Activated naive CD4-positive, alpha-beta T cell treated with anti-CD3 and anti-CD28 coated beads for 36 hours (primary cell): ENCODE measurements at places on chromosomes 7 and 10. TPM values are rescaled to one million over a fixed set of nuclear protein-coding genes. Genes with fewer than 3 reads are reported as not detected.
A peak's percentile ranks its signal among the peaks of the same experiment; 100 is the strongest.

Gene CALHM3
- total RNA-seq, result not detected

Gene HOXA4
- total RNA-seq, result not detected

Gene MYO1G
- 406 TPM for total RNA-seq

Gene MUC12
- total RNA-seq, result not detected

Gene SRRM3
- total RNA-seq, result not detected

DNA sequence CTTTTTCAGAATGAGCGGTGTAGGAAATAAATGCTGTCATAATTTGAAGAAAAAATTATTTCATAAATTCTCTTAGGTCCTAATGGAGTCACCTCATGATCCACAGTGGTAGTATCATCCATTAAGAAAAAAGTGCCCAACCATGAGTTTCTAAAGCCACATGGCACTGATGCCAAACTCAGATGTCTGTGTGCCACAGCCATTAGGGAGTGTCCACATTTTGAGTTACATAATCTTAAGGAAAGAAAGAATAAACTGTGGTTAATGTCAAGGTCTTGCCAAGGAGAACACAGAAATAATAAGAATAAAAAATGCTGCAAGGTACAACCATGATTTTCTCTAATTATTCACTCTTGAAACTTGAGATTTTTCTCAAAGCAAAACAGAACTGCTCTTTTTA lies 1101.8 kb downstream of the SORCS3 start:
- H3K27ac ChIP-seq, result no peak overlapping the region
- DNase-seq, result no peak
- H3K27me3 ChIP-seq, result no peaks in the 10 kb centered on the region
- H3K4me3 ChIP-seq, result no peak overlapping the region
- no peaks in the 10 kb centered on the region for H3K4me1 ChIP-seq

DNA sequence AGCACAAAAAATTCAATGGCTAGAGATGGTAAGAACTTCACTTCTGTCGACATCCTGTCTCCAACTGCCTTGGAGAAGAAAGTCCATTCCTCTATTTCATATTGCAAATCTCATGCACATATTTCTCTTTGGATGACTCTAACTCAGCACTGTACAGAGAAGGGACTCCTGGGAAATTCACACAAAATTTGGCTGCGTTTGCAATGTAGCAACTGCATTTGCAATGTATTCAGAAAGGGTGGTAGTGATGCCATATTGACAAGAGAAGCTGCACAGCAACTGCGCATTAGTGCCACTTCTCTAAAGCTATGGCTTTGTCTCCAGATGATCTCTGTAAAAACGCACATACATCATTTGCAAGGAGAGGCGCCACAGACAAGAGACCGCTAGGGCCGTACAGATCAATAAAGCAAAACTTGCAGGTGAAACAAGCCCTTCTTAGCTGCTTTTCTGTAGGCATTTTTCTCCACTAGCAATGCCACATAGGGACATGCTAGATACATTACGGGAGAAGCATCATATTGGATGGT lies 389.5 kb downstream of the TCERG1L start:
- H3K4me1 ChIP-seq, result no peaks in the 10 kb centered on the region
- H3K36me3 ChIP-seq, result no peaks in the 10 kb centered on the region
- no peaks in the 10 kb centered on the region for H3K27me3 ChIP-seq
- DNase-seq, result no peak
- no peak overlapping the region for H3K27ac ChIP-seq

DNA sequence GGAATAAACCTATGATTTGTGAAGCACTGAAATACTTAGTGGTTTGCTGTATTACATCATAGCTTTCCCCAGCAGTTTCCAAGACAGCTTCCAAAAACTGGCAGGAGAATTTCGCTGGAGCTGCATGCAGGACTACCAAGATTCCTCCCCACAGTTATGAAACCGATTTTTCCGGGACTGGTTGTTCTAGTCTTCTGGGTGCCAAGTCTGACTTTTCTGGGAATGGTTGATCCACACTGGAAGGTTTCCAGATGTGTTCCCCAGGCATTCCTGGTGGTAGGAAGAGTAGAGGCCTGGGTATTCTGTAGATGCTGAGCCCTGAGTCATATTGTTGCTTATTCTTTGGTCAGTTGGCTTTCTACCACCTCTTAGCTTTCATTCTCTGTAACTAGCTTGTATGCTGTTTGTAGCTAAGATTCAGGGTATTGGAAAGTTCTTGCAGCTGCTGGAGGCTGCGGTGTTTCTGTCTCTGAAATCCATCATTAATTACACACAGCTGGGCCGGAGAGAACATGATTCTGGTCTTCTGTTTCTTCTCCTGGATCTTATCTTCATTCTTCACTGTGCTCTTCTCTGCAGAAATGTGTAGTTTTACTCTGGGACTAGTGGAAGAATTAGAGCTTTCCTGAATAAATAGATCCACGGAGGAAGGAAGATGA lies 6.3 kb downstream of the ABCC2 start:
- no peak for DNase-seq
- peaks cover 2% of the 10 kb centered on the region for H3K36me3 ChIP-seq
- no peaks in the 10 kb centered on the region for H3K4me1 ChIP-seq
- no peak overlapping the region for H3K27ac ChIP-seq

GRCh38 chr10:15787426-15787825 lies 67.7 kb upstream of the ITGA8 start:
- no peak for DNase-seq
- peaks cover 52% of the 10 kb centered on the region for H3K36me3 ChIP-seq
- no peaks in the 10 kb centered on the region for H3K4me1 ChIP-seq
- H3K27me3 ChIP-seq, result no peaks in the 10 kb centered on the region
- H3K4me3 ChIP-seq, result no peak overlapping the region
- no peak overlapping the region for H3K27ac ChIP-seq

DNA sequence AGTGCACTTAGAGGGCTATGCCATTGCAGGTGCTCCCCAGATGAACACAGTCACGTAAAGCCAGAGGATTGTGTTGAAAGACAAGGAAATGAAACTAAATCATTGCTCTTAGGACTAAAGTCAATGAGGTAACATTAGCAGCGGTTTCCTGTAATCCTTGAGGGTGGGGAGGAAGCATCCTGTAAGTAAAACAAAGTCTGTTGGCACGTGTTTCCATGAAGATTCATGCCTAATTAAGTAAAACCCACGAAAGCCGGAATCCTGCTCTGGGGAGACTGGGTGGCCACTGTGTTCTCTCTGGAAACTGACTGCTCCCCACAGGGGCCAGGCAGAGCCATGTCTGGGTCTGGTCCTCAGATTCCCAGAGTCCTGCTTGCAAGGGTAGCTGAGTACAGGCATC lies 18.3 kb downstream of the STEAP1B start:
- H3K4me3 ChIP-seq, result no peak overlapping the region
- H3K4me1 ChIP-seq, result peaks cover 7% of the 10 kb centered on the region
- no peaks in the 10 kb centered on the region for H3K36me3 ChIP-seq

DNA sequence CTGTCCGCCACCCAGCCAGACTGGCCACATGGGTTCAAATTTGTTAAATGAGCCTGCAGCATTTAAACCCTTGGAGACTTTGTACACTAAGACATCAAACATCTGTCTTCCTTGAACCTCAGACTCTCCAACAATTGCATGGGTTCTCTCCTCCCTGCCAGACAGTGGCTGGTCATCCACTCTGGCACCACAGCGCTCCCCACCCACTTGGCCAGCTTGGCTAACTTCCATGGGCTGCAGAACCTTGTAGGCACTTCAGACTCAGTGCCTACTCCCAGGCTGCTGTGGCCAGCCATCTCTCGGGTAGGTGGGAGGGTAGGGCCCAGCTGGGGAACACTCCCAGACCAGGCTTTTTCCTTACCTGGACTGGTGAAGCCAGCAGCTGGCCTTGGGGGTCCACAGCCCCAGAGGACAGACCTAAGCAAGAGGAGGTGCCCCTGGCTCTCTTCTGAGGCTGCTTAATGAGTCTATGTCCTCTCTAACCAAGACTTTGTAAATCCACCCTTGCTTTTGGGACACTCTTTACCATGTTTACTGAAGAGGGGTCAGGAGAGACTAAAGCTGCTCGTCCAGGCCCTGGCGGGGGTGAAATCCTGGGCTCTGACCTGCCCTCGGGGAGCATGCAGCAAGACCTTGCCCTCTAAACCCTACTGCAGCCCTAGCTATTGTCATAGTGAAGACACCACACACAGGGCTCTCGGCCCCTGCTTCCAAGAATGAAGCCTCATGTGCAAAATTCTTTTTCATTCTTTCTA lies 82.7 kb downstream of the ARHGAP22 start:
- H3K4me3 ChIP-seq, result no peak overlapping the region
- H3K27me3 ChIP-seq, result peaks cover 46% of the 10 kb centered on the region

DNA sequence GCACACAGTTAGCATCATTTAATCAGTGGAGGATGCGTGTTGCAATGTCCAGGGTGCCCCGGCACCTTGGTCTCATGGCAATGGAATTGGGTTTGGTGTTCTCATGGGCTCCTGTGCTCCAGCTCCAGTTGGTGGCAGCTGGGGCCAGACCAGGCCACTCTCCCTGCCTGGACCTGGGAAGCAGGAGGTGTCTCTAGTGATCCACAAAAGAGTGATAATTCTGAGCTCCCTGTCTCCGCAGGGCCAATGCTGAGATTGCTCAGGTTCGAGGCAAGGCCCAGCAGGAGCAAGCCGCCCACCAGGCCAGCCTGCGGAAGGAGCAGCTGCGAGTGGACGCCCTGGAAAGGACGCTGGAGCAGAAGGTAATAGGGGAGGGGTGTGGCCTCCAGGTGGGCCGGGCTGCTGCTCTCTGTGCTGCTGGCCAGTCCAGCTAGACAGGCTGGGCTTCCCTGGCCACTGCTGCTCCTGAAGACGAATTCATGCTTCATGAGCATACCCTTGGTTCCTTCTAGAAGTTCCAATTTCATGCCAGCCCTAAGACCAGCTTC lies 21.7 kb upstream of the BTBD16 start:
- H3K36me3 ChIP-seq, result no peaks in the 10 kb centered on the region
- no peak for DNase-seq
- H3K4me1 ChIP-seq, result no peaks in the 10 kb centered on the region
- no peak overlapping the region for H3K4me3 ChIP-seq

DNA sequence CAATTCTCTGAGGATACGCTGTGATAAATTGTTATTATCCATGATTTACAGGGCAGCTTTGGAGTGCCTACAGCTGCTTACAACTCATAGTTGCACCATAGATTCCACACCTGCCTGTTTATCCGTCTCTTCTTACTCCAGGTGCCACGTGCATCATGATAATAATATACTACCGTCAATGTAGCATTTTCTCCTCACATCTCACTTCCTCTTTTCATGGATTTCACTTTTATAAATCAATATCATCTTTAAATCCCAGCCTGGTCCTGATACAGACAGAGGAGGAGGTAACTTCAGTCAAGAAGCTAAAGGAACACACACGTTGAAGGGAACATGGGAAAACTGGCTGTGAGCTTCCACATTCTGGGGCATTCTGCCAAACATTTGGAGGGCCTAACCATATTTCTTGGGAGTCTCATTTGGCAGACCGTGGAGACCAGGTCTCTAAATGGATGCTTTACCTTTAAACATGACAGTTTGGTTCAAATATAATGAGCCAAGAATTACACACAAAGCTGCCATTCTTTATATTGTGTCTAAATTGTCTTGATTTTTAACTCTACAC lies 2.4 kb downstream of the CH25H start:
- peaks cover 7% of the 10 kb centered on the region for H3K4me1 ChIP-seq
- peaks cover 25% of the 10 kb centered on the region for H3K27me3 ChIP-seq
- H3K4me3 ChIP-seq, result no peak overlapping the region
- no peaks in the 10 kb centered on the region for H3K36me3 ChIP-seq
- no peak for DNase-seq

DNA sequence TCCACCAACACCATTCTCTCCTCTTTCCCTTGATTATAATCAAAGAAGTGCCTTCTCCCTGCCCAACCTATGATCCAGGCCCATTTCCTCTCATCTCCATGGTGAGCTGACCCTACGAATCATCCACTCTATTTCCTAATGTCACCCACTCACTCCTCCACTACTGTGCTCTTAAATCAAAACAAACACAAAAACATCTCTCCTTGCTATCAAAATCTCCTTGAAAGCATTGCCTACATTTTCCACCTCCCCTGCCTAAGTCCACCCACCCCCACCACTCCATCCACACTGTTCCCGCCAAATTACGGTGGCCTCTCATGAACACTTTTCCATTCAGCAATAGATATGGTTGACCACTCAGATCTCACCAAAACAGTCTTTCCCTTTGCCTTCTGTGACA lies 5.3 kb downstream of the DYDC1 start:
- DNase-seq, result no peak
- no peaks in the 10 kb centered on the region for H3K36me3 ChIP-seq
- H3K27ac ChIP-seq, result no peak overlapping the region
- H3K4me1 ChIP-seq, result no peaks in the 10 kb centered on the region
- H3K27me3 ChIP-seq, result peaks cover 25% of the 10 kb centered on the region

DNA sequence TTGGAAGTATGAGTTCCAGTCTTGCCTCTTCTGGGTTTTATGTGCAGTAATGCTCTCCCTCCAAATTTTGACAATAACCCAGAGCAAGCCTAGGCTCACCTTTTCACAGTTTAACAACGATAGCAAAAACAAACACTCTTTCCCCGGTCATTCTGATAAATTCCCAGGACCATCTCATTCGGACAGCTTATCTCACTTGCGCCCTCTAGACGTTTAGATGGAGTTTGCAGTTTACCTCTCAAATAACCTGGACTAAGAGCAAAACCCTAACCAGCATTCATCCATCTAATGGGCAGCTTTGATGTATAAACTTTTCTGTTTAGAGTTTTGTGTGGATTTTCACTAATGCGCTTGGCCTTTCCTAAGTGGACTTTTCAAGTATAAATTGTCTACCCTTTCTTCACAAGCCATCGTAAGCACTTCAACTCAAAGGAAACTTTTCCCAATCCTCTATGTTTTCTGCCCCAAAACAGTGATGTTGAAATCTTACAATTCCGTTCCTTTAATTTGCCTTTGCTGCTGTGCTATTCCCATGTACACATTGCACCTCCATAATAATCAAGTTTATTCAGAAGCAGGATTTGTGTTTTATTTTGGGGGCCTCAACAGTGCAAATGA lies 114.9 kb downstream of the HDAC9 start:
- H3K27me3 ChIP-seq, result no peaks in the 10 kb centered on the region
- no peak overlapping the region for H3K27ac ChIP-seq
- DNase-seq, result no peak
- H3K4me3 ChIP-seq, result no peak overlapping the region
- H3K36me3 ChIP-seq, result no peaks in the 10 kb centered on the region

GRCh38 chr7:100674411-100675104 lies 1.0 kb downstream of the GNB2 start:
- peaks cover 19% of the 10 kb centered on the region for H3K4me1 ChIP-seq
- peak overlapping the region; percentile 97 for H3K4me3 ChIP-seq
- peak overlapping the region; percentile 93 for H3K27ac ChIP-seq
- DNase-seq, result peak; percentile 33
- peaks cover 15% of the 10 kb centered on the region for H3K36me3 ChIP-seq

GRCh38 chr7:4959893-4960292 lies 906 bp upstream of the MMD2 start:
- peaks cover 5% of the 10 kb centered on the region for H3K4me1 ChIP-seq
- no peak overlapping the region for H3K4me3 ChIP-seq
- peaks cover 39% of the 10 kb centered on the region for H3K27me3 ChIP-seq
- DNase-seq, result no peak
- no peaks in the 10 kb centered on the region for H3K36me3 ChIP-seq
- no peak overlapping the region for H3K27ac ChIP-seq

DNA sequence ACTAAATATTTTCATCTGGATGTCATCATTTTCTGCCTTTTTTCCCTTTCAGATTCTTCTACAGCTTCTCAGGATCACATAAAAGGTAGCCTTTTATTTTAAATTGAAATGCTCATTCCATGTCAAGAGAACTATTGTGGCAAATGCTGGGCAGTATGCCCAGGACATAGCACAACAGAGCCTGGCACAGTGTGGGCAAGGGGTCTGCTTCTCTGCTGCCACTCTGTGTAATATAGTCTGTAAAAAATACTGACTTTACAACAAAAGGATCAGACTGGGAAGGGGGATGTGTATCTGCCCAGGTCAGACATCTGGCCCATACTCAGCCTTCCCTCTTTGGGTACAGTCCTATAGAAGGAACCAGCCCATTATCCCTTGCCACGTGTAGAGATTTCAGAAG lies 62.7 kb downstream of the CUZD1 start:
- no peak for DNase-seq
- no peaks in the 10 kb centered on the region for H3K4me1 ChIP-seq
- no peak overlapping the region for H3K4me3 ChIP-seq
- no peak overlapping the region for H3K27ac ChIP-seq
- H3K36me3 ChIP-seq, result no peaks in the 10 kb centered on the region
